Activated T-helper 1 cell treated with anti-CD3 and anti-CD28 coated beads, Interleukin-12 subunit alpha, Interleukin-12 subunit beta, Interleukin-2, Interleukin-4 antibody, amounts not matched to agents 30 ng/mL and 10 ng/mL and 1 ng/mL, durations not matched to agents 14 hours and 24 hours and 36 hours (primary cell): ENCODE measurements at places on chromosomes 11 and 22. TPM values are rescaled to one million over a fixed set of nuclear protein-coding genes. Genes with fewer than 3 reads are reported as not detected.

DKK3 gene
- not detected in 2 replicates for total RNA-seq

ZFTA gene
- total RNA-seq, result 3.8 and 5.3 TPM in 2 replicates

DNA sequence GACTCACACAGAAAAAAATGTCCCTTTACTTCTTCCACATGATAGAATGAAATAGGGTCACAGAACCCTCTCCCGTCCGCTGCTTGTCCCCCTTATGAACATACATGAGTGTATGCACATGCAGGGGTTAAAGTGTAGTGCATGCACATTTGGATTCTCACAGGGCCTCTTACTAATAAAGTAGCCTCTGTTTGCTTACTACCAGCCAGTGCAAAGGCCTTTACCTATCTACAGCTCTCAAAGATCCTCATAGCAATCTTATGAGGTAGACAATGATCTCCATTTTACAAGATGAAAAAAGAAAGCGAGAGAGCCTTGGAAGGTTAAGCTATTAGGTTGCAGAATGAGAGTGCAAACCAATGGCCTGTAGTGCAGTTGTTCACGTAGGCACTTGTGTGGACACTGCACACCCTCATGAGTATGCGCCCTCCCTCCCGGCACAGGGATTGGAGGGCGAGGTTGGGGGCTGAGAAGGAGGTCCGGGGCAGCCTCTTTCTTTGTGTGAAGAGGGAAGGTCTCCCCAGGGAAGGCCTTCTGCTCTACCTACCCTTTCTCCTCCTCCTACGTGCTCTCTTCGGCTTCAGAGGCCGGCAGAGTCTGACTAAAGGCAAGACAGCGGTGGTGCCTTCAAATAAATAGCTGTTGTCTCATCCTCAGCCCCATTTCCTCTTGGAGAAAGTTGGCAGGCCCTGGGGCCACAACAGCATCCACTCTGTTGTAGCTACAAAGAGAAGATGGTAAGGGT is 91.3 kb downstream of the CEP164 start:
- no peaks in the 10 kb centered on the region for H3K27me3 ChIP-seq
- no peak overlapping the region for H3K27ac ChIP-seq
- no peak for DNase-seq
- H3K4me1 ChIP-seq, result no peaks in the 10 kb centered on the region

- H3K4me1 ChIP-seq, result no peaks in the 10 kb centered on the region
- no peak overlapping the region for H3K4me3 ChIP-seq
- H3K27ac ChIP-seq, result no peak overlapping the region
- H3K27me3 ChIP-seq, result peaks cover 18% of the 10 kb centered on the region
- DNase-seq, result no peak
Observed at GRCh38 chr11:123841174-123841573, 35.0 kb upstream of the OR6M1 start.

DNA sequence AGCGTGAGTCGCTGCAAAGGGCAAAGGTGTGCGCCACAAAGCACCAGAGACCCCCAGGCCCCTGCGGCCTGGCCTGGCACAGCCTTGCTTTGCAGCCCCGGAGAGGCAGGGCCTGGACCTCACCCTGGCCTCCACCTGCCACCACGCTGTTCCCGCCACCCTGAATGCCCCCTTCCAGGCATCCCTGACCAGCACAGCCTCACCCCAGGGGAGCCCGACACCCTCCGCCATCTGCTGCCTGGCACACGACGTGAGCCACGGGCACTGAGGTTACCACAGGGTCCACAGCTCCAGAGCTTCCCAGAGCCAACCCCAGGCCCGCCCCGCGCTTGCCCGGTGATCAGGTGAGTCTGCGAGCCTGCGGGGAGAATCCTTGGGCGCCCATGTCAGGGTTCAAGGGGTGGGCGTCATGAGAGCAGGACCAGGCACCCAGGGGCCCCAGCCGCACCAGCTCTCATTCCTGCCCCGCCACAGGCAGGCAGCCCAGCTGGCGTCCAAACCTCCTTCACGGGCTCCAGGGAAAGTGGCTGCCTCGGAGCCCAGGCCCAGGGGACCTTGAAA is 171.3 kb downstream of the BRD1 start:
- H3K36me3 ChIP-seq, result peaks cover 19% of the 10 kb centered on the region
- no peaks in the 10 kb centered on the region for H3K27me3 ChIP-seq
- H3K4me3 ChIP-seq, result peak overlapping the region; percentile 95
- DNase-seq, result no peak
- H3K27ac ChIP-seq, result no peak overlapping the region
- H3K4me1 ChIP-seq, result peaks cover 11% of the 10 kb centered on the region

GRCh38 chr11:5224538-5225479 is 2.1 kb downstream of the HBB start:
- H3K36me3 ChIP-seq, result no peaks in the 10 kb centered on the region
- no peak overlapping the region for H3K4me3 ChIP-seq
- DNase-seq, result no peak
- H3K27me3 ChIP-seq, result peaks cover 1% of the 10 kb centered on the region

DNA sequence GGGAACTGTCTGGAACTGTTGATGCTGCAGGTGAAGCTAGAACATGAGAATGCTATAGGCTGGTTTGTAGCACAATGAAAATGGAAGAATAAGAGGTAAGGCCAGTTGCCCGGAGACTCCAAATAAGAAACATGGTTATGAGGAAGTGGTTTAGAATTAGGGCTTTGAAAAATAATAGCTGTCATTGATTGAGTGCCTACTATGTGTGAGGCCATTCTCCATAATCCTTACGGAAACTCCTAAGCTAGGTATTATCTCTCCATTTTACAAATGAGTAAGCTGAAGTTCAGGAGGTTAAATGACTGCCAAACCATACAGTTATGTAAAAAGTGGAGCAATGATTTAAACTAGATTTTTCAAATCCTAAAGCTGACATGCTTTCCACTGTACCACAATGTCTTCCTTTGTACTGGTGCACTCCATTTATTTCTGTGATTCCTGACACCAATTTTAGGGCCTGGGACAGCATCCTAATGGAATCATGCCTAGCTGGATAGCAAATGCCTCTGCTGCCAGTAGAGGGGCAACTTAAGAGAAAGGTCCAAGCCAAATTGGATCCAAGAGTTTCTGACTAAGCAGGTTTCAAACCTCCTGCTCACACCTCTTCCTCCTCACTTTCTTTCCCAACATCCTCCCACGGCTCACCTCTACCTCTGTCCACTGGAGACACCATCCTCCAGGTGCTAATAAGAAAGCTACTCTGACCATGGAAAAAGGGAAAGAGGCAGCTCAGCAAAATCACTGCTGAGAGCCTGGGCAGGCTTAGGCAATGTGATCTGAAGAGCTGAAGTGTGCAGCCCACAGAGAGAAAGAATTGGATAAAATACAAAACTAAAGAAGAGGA is 46.9 kb upstream of the PICALM start:
- peaks cover 30% of the 10 kb centered on the region for H3K4me1 ChIP-seq
- no peaks in the 10 kb centered on the region for H3K27me3 ChIP-seq
- peak overlapping the region; percentile 9 for H3K4me3 ChIP-seq
- peak overlapping the region; percentile 70 for H3K27ac ChIP-seq
- DNase-seq, result no peak
- no peaks in the 10 kb centered on the region for H3K36me3 ChIP-seq

DNA sequence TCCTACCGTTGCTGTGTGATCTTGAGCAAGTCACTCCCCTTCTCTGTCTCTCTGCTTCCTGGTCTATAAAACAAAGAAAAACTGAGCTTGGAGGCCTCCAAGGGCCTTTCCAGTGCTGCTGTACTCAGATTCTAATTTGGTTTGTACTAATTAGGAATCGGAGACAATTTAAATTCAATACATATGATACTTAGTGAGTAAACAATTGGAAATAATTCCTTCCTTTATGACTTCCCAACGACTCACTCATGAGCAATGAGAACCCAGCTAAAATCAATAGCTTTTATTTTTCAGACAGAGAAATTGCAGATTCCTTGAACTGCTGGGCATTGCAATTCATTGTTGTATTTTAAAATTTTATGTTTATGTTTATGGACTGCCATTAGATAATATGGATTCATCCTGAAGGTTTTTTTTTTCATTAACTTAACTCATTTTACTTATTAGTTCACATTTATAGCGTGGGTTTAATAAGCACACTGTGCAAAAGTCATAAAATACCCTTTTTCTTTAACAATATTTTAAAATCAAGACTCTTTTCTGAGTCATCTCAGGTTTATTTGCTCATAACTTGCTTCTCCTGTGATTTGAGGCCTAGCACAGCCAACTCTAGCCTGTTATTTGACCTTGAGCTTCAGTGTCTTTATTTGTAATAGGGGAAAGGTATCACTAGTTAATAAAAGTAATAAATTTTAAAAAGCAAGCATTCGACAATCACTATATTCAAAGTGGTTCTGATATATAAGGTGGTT is 95.8 kb downstream of the TP53I11 start:
- no peak overlapping the region for H3K4me3 ChIP-seq
- H3K27ac ChIP-seq, result no peak overlapping the region
- peaks cover 2% of the 10 kb centered on the region for H3K36me3 ChIP-seq
